ENCODE measurements at places on chromosomes 13 and 19. TPM values are rescaled to one million over a fixed set of nuclear protein-coding genes. Genes with fewer than 3 reads are reported as not detected.
A peak's percentile ranks its signal among the peaks of the same experiment; 100 is the strongest.

GRCh38 chr19:28341810-28342350, 871.1 kb downstream of the UQCRFS1 start:
- no peaks in the 10 kb centered on the region for H3K36me3 ChIP-seq
- H3K4me1 ChIP-seq = no peaks in the 10 kb centered on the region
- DNase-seq = no peak
- H3K27ac ChIP-seq = no peak overlapping the region
- H3K4me3 ChIP-seq = no peak overlapping the region
- no peaks in the 10 kb centered on the region for H3K27me3 ChIP-seq

GRCh38 chr13:103517066-103517767, 451.0 kb upstream of the SLC10A2 start:
- DNase-seq = no peak
- no peaks in the 10 kb centered on the region for H3K27me3 ChIP-seq
- H3K36me3 ChIP-seq = no peaks in the 10 kb centered on the region
- no peak overlapping the region for H3K27ac ChIP-seq
- no peaks in the 10 kb centered on the region for H3K4me1 ChIP-seq

DNA sequence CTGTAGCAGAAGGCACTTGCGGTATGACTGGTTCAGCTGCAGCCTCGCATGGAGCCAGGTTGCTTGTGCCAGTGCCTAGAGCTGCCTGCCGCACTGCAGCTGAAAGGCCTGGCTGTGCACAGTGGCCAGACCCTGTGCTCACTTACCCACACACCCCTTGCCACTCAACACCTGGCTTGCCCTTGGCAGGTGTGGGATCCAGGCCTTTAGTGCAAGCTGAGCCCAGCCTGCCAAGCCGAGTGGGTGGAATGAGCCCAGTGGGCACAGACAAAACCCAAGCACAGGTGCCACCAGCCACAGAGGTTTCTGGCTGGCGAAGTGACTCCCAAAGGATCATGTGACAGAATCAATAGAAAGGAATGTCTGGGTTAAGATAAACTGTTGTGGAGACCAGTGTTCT, 19.5 kb downstream of the LIG4 start:
- H3K27ac ChIP-seq = no peak overlapping the region
- peaks cover 14% of the 10 kb centered on the region for H3K27me3 ChIP-seq
- no peak for DNase-seq

DNA sequence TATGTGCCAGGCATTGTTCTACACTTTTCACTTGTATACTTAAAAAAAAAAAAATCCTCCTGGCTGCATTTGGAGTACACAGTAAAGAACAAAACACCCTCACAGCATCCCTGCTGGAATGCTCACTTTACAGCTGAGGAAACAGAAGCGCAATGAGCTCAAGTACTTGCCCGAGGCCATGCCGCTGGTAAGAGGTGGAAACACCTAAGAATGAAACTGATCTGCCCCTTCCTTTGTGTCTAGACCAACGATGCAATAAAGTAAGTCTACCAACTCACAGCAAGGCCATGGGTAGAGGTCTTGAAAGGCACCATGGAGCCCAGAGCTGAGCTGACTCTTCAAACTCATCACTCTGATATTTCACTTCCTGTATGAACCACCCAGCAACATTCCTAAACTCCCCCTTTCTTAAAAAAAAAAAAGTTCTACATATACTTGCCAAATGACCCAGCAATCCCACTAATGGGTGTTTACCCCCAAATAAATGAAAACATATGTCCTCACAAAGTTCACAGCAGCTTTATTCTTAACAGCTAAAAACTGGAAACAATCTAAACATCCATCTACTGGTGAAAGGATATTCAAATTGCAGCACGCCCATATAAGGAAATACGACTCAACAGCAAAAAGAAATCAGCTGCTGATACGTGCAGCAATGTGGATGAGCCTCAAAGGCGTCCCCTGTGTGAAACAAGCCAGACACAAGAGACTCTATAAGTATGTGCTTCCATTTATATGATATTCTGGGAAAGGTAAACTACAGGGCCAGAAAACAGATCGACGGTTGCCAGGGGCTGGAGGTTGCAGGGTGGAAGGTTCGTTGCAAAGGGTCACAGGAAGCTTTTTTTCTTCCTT, 236.6 kb upstream of the MAB21L1 start:
- no peaks in the 10 kb centered on the region for H3K36me3 ChIP-seq
- H3K27me3 ChIP-seq = no peaks in the 10 kb centered on the region
- H3K4me3 ChIP-seq = no peak overlapping the region
- no peaks in the 10 kb centered on the region for H3K4me1 ChIP-seq

- H3K27ac ChIP-seq = no peak overlapping the region
- DNase-seq = no peak
- H3K4me3 ChIP-seq = no peak overlapping the region
- H3K36me3 ChIP-seq = no peaks in the 10 kb centered on the region
- H3K27me3 ChIP-seq = no peaks in the 10 kb centered on the region
These were observed 445.4 kb downstream of the DCT start for GRCh38 chr13:94033830-94034642.

DNA sequence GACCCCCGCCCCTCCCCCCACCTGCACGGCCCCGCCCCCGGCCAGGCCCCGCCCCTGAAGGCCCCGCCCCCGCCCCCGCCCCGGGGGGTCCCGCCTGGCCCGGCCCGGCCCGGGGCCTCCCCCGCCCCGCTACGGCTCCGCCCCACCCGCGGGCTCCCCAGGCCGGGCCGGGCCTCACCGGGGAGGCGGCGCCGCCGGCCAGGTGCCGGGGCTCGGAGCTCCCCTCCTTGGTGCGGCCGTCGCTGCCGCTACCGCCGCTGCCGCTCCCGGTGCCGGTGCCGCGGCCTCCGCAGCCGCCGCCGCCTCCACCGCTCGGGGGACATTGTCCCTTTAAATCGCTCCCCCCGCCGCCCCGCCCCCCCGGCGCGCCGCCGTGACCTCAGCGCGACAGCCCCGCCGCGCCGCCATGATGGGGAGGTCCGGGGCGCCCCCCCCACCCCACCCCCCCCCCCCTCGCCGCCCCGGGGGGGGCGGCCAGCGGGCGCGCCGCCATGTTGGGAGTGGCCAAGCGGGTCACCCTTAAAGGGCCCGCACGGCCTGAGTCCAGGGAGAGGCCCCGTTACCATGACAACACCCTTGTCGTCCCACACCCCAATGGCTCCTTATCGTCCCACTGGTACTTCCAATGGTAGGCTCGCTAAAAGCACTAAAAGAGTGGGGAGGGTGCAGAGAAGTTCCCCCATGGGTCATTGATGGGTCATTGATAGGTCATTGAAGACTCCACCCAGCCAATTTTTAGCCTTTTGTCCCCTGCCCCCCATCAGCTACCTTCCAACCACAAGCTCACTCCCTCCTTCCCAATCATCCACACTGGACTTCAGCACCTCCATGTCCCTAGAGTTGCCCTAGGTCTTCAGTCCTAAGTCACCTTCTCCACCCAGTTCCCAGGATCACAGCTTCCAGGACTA, at the start of gene WIZ:
Gene WIZ, minus strand, starts transcription at position 337 of the 908 bp plus-strand sequence. CDS start 1,649 bp downstream, outside the sequence.
- DNase-seq = peak; percentile 92
- H3K27ac ChIP-seq = peak within 1 kb of the TSS; percentile 89
- no peaks in the 10 kb centered on the region for H3K27me3 ChIP-seq
- H3K4me1 ChIP-seq = peaks cover 25% of the 10 kb centered on the region
- H3K4me3 ChIP-seq = peak within 1 kb of the TSS; percentile 83

The FXYD1 gene
- total RNA-seq = not detected

The RNF113B gene
- total RNA-seq = not detected

The FXYD5 gene
- 353 TPM for total RNA-seq

GRCh38 chr13:113745059-113745458, 14.0 kb upstream of the TMEM255B start:
- no peak overlapping the region for H3K27ac ChIP-seq
- H3K4me3 ChIP-seq = no peak overlapping the region
- no peak for DNase-seq

The KLK3 gene
- total RNA-seq = not detected

The KLHL1 gene
- total RNA-seq = not detected

GRCh38 chr19:33441828-33442227, 68.3 kb downstream of the CEBPG start:
- H3K4me1 ChIP-seq = peaks cover 4% of the 10 kb centered on the region
- H3K36me3 ChIP-seq = no peaks in the 10 kb centered on the region
- DNase-seq = no peak
- no peaks in the 10 kb centered on the region for H3K27me3 ChIP-seq

- peak within 1 kb of the TSS; percentile 88 for H3K4me3 ChIP-seq
- peaks cover 19% of the 10 kb centered on the region for H3K4me1 ChIP-seq
- H3K27me3 ChIP-seq = no peaks in the 10 kb centered on the region
- DNase-seq = peak; percentile 83
These were observed at the start of gene ZNF665 for GRCh38 chr19:53192771-53193534. Gene ZNF665 (minus strand): TSS chr19:53193358. CDS start chr19:53182898, 10,460 bp downstream.

- no peaks in the 10 kb centered on the region for H3K4me1 ChIP-seq
- H3K36me3 ChIP-seq = no peaks in the 10 kb centered on the region
- DNase-seq = no peak
These were observed 2304.9 kb downstream of the PCDH9 start for GRCh38 chr13:64925284-64925683.

GRCh38 chr19:33311326-33311682, 9.0 kb upstream of the CEBPA start:
- no peak overlapping the region for H3K4me3 ChIP-seq
- H3K36me3 ChIP-seq = no peaks in the 10 kb centered on the region
- peaks cover 31% of the 10 kb centered on the region for H3K27me3 ChIP-seq
- no peak for DNase-seq

- H3K4me1 ChIP-seq = peaks cover 2% of the 10 kb centered on the region
- no peaks in the 10 kb centered on the region for H3K36me3 ChIP-seq
- DNase-seq = no peak
- H3K27ac ChIP-seq = no peak overlapping the region
These were observed 32.9 kb upstream of the OXGR1 start for GRCh38 chr13:97027162-97027554.

- H3K36me3 ChIP-seq = no peaks in the 10 kb centered on the region
- DNase-seq = no peak
- H3K27ac ChIP-seq = no peak overlapping the region
- H3K27me3 ChIP-seq = peaks cover 25% of the 10 kb centered on the region
These were observed 128.3 kb upstream of the SPATA13 start for GRCh38 chr13:24032252-24032651.

- H3K4me3 ChIP-seq = no peak overlapping the region
- H3K36me3 ChIP-seq = no peaks in the 10 kb centered on the region
- H3K27me3 ChIP-seq = peaks cover 5% of the 10 kb centered on the region
These were observed 127.6 kb downstream of the URI1 start for GRCh38 chr19:30069535-30070197.

The ZNF610 gene
- 3.3 TPM for total RNA-seq

The LIG4 gene
- 11.4 TPM for total RNA-seq

The ZNF440 gene
- 17.5 TPM for total RNA-seq

The CGB5 gene
- not detected for total RNA-seq

DNA sequence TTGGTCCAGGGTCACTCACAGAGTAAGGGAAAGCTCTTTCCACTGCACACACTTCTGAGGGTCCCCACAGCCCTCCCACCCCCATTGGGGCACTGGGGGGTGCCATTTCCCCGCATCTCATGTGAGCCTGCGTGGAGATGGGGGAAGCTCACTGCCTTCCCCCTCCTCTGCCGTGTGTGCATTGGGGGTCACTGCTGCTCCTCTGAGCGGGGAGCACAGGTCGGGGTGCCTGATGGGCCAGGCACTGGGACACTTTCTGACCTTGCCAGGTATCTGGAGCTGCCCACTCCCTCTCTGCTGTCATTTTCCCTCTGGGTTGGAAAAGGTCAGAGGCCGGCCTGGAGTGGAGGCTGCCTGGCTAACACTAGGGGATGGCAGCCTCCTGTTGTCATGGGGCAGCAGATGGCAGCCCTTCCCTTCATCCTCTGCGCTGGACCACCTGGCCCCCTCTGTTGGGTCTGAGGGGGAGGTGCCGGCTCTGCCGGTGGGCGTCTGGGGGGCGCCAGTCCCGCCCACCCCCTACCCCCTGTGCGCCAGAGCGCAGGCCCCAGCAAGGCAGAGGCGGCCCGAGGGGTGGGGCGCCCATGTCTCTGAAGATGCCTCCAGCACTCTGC, 9.1 kb downstream of the SSBP4 start:
- no peak overlapping the region for H3K4me3 ChIP-seq
- DNase-seq = peak; percentile 50
- peaks cover 20% of the 10 kb centered on the region for H3K4me1 ChIP-seq
- no peaks in the 10 kb centered on the region for H3K27me3 ChIP-seq
- H3K36me3 ChIP-seq = peaks cover 4% of the 10 kb centered on the region
- H3K27ac ChIP-seq = peak overlapping the region; percentile 69

DNA sequence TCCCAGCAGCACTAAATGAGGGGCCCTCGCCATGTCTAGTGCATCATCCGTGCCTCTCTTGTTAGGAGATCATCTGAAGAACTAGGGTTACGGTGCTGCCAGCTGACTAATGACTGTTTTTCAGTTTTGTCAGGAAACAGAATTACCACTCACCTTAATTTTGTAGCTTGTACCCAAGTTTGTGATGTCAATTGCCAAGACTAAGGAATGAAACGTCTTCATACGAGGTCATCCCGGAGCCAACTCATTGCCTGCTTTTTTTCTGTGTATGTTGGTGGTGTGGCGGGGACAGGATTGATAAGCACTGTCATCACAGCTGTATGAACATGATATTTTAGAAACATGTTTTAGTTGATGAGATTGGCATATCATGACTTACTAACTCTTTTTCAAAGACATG, 100.6 kb downstream of the TNFRSF19 start:
- H3K4me1 ChIP-seq = no peaks in the 10 kb centered on the region
- peaks cover 28% of the 10 kb centered on the region for H3K27me3 ChIP-seq
- H3K36me3 ChIP-seq = no peaks in the 10 kb centered on the region
- H3K27ac ChIP-seq = no peak overlapping the region

The PRODH2 gene
- total RNA-seq = not detected

- H3K4me1 ChIP-seq = no peaks in the 10 kb centered on the region
- no peaks in the 10 kb centered on the region for H3K36me3 ChIP-seq
- H3K27ac ChIP-seq = no peak overlapping the region
These were observed 208.3 kb downstream of the FOXO1 start for GRCh38 chr13:40457929-40458719.

- H3K4me3 ChIP-seq = no peak overlapping the region
- no peaks in the 10 kb centered on the region for H3K27me3 ChIP-seq
- peak overlapping the region; percentile 63 for H3K27ac ChIP-seq
These were observed 104.7 kb upstream of the KL start for GRCh38 chr13:32911506-32911905.

DNA sequence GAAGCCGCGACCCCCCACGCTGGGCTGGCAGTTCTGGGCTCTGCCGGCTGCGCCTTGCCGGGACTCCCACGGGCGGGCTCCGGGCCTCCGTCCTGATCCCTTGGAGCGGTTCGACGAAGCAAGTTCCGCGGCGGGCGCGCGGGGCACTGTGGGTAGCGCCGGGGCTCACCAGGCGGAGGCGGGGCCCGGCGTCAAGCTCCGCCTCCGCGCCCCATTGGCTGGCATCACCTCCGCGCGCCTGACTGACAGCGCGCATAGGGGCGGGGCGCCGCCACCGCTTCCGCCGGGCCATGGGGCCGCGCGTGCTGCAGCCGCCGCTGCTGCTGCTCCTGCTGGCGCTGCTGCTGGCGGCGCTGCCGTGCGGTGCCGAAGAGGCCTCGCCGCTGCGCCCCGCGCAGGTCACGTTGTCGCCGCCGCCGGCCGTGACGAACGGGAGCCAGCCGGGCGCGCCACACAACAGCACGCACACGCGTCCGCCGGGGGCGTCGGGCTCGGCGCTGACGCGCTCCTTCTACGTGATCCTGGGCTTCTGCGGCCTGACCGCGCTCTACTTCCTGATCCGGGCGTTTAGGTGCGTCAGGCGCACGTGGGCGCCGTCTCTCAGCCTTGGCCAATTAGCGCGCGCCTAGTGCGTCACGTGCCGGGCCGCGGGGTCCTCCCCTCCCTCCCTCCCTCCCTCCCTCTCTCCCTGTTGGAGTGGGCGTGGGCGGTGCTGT, at the start of gene FAM174C:
Gene FAM174C, plus strand, starts transcription at position 271 of the 716 bp plus-strand sequence. Its CDS starts 20 bp downstream, at position 291.
- no peaks in the 10 kb centered on the region for H3K27me3 ChIP-seq
- peaks cover 45% of the 10 kb centered on the region for H3K4me1 ChIP-seq
- peaks cover 36% of the 10 kb centered on the region for H3K36me3 ChIP-seq
- H3K27ac ChIP-seq = peak within 1 kb of the TSS; percentile 95
- H3K4me3 ChIP-seq = peak within 1 kb of the TSS; percentile 92

The ZNF571 gene
- total RNA-seq = 5.9 TPM

- H3K27me3 ChIP-seq = no peaks in the 10 kb centered on the region
- no peak overlapping the region for H3K27ac ChIP-seq
- no peak for DNase-seq
- H3K36me3 ChIP-seq = peaks cover 12% of the 10 kb centered on the region
- no peaks in the 10 kb centered on the region for H3K4me1 ChIP-seq
These were observed 400.5 kb downstream of the KLF12 start for GRCh38 chr13:73733706-73734105.

All from activated naive CD8-positive, alpha-beta T cell treated with anti-CD3 and anti-CD28 coated beads, Interleukin-2, amount 10 ng/mL, durations not matched to agents 7 days and 5 days (primary cell).